Suprapubic skin (tissue), 4 donors: ENCODE measurements at places on chromosomes 2 and 18. TPM values are rescaled to one million over a fixed set of nuclear protein-coding genes. Genes with fewer than 3 reads are reported as not detected.

DNA sequence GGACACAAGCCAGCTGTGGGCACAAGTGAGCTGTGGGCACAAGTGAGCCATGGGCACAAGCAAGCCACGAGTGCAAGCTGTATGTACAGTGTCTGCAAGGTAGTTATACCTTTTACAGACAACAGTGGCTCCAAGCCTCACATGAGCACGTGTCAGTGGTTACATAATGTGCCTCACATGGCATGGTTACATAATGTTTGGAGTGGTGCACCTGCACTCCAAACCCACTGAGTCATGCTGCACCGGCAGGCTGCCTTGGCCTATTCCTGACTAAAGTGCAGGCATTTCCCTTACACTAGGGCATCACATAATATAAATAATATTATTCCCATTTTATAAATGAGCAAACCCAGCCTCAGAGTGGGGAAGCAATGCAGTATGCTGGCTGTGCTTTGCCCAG lies 62.6 kb downstream of the MARCO start:
- no peaks in the 10 kb centered on the region for H3K4me1 ChIP-seq
- DNase-seq = no peak
- H3K27me3 ChIP-seq = peaks cover 6% of the 10 kb centered on the region
- H3K4me3 ChIP-seq = no peak overlapping the region
- no peak overlapping the region for H3K27ac ChIP-seq

The SRD5A2 gene
- not detected for total RNA-seq

The VRK2 gene
- total RNA-seq = 15.1 TPM

GRCh38 chr18:13163167-13163927 lies 55.2 kb upstream of the LDLRAD4 start:
- DNase-seq = no peak
- no peaks in the 10 kb centered on the region for H3K4me1 ChIP-seq
- no peak overlapping the region for H3K4me3 ChIP-seq
- no peaks in the 10 kb centered on the region for H3K27me3 ChIP-seq

DNA sequence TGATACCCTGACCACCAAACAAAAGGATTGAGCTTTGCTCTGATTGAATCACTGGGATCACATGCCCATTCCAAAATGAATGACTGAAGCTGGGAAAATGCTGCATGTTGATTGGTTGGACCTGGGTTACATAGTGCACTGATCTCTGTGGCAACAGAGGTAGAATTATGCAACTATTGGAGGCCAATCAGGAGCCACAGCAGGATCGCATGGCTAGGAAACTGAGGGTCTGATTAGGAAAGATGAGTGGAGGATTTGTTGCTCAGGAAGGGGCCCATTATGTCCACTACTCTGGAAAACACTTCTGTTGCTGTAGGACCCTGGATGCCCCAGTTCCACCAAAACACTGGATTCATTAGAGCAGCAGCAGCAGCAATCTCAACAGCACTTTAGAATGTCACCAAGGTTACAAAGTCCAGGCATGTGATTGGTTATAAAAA lies 25.9 kb upstream of the SGPP2 start:
- DNase-seq = no peak
- H3K4me3 ChIP-seq = no peak overlapping the region
- no peaks in the 10 kb centered on the region for H3K27me3 ChIP-seq
- H3K36me3 ChIP-seq = no peaks in the 10 kb centered on the region

- DNase-seq = no peak
- no peaks in the 10 kb centered on the region for H3K4me1 ChIP-seq
- no peaks in the 10 kb centered on the region for H3K36me3 ChIP-seq
Observed at GRCh38 chr2:118616432-118616831, 231.0 kb downstream of the EN1 start.

DNA sequence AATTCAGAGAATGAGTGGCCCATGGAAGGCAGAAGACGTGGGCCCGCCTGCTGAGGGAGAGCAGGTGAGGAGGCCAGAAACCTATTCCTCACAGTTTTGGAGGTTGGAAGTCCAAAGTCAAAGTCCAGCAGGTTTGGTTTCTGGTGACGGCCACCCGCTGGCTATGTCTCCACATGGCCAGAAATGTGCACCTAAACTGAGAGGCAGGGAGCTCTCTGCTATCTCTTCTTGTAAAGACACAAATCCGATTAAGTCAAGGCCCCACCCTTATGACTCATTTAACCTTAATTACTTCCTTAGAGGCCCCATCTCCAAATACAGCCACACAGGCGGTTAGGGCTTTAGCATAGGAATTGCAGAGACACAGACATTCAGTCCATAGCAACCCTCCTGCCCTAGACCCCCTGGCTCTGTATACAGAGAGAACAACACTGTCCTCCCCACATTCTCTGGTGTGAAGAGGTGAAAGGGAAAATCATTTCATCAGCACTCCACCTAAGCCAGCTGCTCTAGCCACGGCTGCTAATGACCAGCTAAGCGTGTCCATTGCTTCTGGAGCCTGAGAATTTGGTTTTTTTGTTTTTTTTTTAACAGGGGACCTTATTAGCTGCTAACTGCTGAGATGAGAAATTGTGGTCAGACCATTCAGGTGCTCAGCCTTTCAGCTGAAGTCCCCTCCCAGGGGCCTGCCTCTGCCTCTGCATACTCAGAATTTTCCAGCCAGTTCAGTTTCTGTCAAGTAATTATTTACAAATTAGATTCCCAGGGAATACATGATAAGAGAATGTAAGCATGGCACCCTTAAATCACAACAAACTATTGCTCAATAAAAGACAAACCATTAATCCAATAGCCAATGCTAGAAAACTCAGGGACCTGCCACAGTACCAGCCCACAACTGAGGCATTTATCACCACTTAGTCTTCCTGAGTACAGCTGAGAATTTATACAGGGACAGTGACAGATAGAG lies 368.7 kb upstream of the ID2 start:
- H3K27me3 ChIP-seq = no peaks in the 10 kb centered on the region
- H3K4me3 ChIP-seq = no peak overlapping the region
- peaks cover 19% of the 10 kb centered on the region for H3K4me1 ChIP-seq
- no peak for DNase-seq
- no peak overlapping the region for H3K27ac ChIP-seq

DNA sequence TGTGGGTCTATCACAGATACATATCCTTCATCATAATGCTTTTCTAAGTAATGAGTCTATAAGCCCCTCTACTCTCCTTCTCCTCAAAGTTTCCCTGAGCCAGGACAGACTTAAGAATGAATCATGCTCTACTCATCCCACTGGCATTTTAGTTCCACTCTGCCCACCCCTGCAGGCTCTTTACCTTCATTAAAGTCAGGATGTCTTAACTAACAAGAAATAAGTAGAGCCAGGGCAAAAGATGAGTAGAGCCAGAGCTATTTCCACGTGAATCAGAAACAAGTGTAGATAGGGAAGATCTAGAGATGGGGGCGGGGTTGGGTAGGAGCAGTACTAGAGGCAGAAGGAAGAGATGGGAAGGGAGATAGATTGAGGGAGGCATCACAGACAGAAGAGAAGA lies 790.5 kb downstream of the RNF144A start:
- no peaks in the 10 kb centered on the region for H3K4me1 ChIP-seq
- H3K36me3 ChIP-seq = no peaks in the 10 kb centered on the region
- no peak overlapping the region for H3K27ac ChIP-seq
- H3K4me3 ChIP-seq = no peak overlapping the region
- no peaks in the 10 kb centered on the region for H3K27me3 ChIP-seq

DNA sequence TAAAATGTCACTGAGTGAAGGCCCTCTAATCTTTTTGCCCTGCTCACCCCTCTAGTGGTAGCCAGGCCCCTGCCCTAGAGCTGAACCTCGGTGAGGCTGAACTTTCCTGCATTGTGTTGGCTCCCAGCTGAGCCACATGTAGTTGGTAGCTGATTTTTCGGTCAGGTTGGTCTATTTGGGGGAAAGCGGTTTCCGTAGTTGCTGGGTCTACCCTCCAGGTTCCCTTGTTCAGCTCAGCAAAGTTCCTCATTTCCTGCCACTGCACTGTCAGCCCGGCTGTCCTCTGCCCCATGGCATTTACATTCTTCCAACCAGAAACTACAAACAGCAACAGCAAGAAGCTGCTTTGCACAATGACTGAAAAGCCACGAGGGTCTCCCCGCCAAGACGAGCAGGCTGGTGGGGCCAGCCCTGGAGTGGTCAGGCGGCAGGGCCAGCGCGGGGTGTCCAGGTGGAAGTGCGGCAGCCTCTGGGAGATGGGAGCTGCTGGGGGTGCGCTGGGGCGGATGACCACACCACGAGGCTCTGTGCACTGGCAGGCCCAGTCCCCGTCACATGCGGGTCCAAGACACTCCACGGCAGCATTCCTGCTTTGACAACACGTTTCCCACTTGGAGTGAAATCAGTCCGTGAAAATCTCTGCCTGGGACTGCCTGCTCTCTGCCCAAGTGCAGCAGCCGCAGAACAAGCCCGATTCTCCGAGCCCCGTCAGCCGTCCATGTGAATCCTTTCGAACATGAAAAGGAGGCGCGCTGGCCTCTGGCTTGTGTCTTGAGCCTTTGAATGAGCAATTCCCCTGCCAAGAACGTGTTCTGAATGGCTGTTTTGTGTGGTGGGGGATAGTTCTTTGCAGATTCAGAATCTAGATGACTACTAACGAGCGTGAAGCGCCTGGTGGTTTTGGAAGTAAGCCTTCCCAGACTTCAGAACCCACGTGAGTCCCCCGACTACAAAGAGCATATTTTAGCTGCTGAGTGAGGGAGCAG lies 159.4 kb downstream of the ASB1 start:
- peak; percentile 64 for DNase-seq
- no peaks in the 10 kb centered on the region for H3K4me1 ChIP-seq
- no peaks in the 10 kb centered on the region for H3K27me3 ChIP-seq
- no peaks in the 10 kb centered on the region for H3K36me3 ChIP-seq

- H3K4me1 ChIP-seq = no peaks in the 10 kb centered on the region
- DNase-seq = peak; percentile 69
- H3K36me3 ChIP-seq = no peaks in the 10 kb centered on the region
- H3K27me3 ChIP-seq = peaks cover 12% of the 10 kb centered on the region
- no peak overlapping the region for H3K27ac ChIP-seq
Observed at GRCh38 chr2:10226038-10226724, 76.5 kb upstream of the HPCAL1 start.

DNA sequence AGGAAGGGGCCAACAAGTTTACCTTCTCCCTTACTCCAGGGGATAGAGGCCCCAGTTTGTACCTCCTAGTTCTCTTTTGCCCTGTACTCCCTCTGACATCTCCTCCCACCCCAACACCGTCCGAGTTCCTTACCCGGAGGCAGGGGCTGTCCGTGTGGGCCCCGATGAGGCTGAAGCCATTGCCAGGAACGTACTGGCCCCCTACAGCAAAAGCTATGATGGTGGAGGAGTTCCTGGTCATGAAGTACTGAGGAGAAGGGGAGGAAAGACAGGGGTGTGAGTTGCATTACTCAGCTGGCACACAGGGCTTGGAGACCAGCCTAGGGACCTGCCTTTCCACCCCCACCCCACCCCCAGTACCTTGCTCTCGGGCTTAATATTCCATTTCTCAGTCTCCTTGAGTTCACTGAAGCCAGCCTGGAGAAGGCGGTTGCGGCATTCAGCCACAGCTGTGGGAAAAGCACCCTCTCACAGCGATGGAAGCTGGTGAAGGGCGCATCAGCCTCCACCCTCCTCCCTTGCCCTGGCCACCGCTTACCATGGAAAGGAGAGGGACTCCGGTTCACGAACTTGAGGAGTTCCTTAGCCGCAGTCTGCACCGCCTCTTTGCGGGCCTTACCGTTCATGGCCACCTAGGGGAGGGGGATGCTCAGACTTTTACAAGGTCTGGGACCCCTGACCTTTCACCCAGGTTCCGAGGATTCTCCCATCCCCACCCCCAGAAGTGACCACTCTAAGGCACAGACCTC lies 1.0 kb downstream of the DNPEP start:
- DNase-seq = peak; percentile 74
- no peaks in the 10 kb centered on the region for H3K27me3 ChIP-seq
- peaks cover 45% of the 10 kb centered on the region for H3K36me3 ChIP-seq
- peak overlapping the region; percentile 95 for H3K27ac ChIP-seq
- H3K4me3 ChIP-seq = peak overlapping the region; percentile 78

DNA sequence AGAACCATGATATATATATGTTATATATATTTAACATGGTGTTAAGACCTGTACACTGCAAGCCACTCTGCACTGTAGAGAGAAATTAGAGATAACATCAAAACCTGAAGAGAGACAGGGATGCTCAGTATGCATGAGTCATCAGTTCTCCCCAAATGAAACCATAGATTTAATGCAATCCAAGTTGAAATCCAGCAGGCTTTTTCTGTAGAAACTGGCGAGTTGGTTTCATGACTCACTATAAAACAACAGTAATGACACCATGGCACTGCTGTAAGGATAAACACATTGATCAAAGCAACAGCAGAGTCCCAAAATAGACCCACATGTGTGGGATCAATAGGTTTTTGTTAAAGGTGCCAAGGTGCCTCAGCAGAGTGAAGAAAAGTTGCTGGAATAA lies 65.8 kb downstream of the RTP5 start:
- H3K4me1 ChIP-seq = peaks cover 4% of the 10 kb centered on the region
- no peaks in the 10 kb centered on the region for H3K36me3 ChIP-seq

DNA sequence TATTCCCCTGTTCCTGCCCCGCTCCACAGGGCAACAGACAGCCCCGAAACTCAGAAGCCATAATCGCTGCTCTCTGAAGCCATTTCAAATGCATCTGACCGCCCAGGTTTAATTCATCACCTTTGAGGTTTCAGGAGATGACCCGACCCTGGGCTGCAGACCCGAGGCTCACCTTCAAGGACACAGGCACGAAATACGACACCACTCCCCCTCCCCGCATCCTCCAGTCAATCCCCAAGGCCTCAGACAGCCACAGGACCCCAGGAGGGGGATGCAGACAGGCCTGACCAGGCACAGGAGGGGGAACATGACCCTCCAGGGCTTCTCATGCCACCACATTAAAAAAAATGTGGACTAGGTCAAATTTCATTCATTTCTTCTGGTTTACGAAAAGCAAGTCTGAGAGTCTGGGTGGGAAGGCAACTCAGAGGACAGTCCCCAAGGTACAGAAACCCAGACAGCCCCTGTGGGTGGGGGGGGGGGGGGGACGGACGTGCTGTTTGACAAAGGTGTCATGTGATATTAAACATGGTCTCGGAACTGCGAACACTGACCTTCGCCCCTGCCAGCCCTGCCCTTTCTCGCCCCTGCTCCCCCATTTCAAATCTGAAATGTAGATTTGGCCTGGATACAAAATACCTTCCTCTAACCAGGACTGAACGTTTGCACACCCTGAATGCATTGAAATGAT lies 142.9 kb downstream of the BCL11A start:
- H3K27me3 ChIP-seq = no peaks in the 10 kb centered on the region
- no peak for DNase-seq
- peaks cover 5% of the 10 kb centered on the region for H3K4me1 ChIP-seq
- no peak overlapping the region for H3K27ac ChIP-seq
- no peak overlapping the region for H3K4me3 ChIP-seq
- H3K36me3 ChIP-seq = no peaks in the 10 kb centered on the region
